ENCODE measurements at places on chromosomes 7 and 10. TPM values are rescaled to one million over a fixed set of nuclear protein-coding genes. Genes with fewer than 3 reads are reported as not detected.

DNA sequence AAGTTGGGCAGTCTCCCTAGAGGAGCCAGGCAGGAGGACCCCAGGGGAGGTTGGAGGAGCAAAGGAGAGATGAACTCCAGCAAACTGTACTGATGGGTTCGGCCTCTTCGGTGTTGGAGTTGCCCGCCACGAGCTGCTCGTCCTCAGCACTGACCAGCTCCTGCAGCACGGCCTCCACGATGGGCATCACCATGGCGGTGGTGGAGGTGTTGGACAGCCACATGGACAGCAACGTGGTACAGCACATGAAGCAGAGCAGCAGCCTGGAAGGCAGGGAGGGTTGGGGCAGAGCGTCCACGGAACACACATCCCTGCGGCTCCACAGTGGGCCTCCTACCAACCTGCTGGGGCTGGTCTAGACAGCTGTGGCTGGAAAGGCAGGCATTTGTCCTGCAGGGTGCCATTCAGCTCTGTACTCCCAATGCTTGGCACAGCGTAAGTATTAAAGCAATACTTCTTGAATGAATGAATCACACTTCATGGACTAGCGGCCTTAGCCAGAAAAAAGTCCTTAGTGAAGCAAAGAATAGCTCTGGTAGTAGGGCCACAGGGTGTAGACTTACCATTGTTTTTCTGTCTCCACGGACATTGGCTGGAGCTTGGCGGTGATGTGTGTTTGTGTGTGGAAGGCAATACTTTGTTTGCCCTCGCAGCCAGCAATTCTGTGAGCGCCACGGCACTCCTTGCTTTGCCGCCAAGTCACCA is 21.8 kb downstream of the SLC13A4 start:
- no peaks in the 10 kb centered on the region for H3K27me3 ChIP-seq
- no peak overlapping the region for H3K27ac ChIP-seq
- H3K4me3 ChIP-seq = no peak overlapping the region

- no peaks in the 10 kb centered on the region for H3K36me3 ChIP-seq
- H3K4me3 ChIP-seq = no peak overlapping the region
- no peak overlapping the region for H3K27ac ChIP-seq
- no peaks in the 10 kb centered on the region for H3K4me1 ChIP-seq
These were observed 1277.1 kb downstream of the GATA3 start for GRCh38 chr10:9331583-9332008.

Gene TAS2R4
- 0.73 TPM for total RNA-seq

Gene VPS37D
- 0.40 TPM for total RNA-seq

GRCh38 chr10:92550924-92551323 is 23.0 kb downstream of the IDE start:
- H3K36me3 ChIP-seq = peaks cover 44% of the 10 kb centered on the region
- H3K27me3 ChIP-seq = no peaks in the 10 kb centered on the region
- H3K4me3 ChIP-seq = no peak overlapping the region
- H3K4me1 ChIP-seq = peaks cover 1% of the 10 kb centered on the region
- no peak overlapping the region for H3K27ac ChIP-seq

DNA sequence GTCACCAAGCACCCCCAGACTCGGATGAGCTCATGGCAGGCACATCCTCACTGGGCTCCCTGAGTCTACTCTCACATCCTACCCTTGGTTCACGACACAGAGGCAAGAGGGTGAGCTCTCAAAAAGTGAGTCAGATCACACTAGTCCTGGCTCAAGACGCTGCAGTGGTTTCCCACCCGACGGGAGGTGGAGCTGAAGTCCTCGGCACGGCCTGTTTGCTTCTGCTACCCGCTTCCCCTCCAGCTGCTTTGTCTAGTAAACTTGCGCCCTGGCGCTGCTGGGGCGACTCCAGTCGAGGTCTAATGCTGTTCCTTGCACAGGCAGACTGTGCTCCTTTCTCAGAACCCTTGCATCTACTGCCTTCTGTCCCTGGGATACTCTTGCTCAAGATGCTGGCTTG is 13.5 kb upstream of the SFMBT2 start:
- peaks cover 5% of the 10 kb centered on the region for H3K4me1 ChIP-seq
- H3K27me3 ChIP-seq = peaks cover 31% of the 10 kb centered on the region
- DNase-seq = peak; percentile 38
- no peaks in the 10 kb centered on the region for H3K36me3 ChIP-seq
- H3K27ac ChIP-seq = no peak overlapping the region
- H3K4me3 ChIP-seq = no peak overlapping the region

- no peaks in the 10 kb centered on the region for H3K27me3 ChIP-seq
- peaks cover 62% of the 10 kb centered on the region for H3K36me3 ChIP-seq
- DNase-seq = no peak
- H3K4me1 ChIP-seq = no peaks in the 10 kb centered on the region
- no peak overlapping the region for H3K27ac ChIP-seq
- no peak overlapping the region for H3K4me3 ChIP-seq
These were observed 116.5 kb downstream of the SVOPL start for GRCh38 chr7:138584696-138585095.

- no peak overlapping the region for H3K27ac ChIP-seq
- peaks cover 30% of the 10 kb centered on the region for H3K36me3 ChIP-seq
- no peaks in the 10 kb centered on the region for H3K4me1 ChIP-seq
- no peak overlapping the region for H3K4me3 ChIP-seq
- H3K27me3 ChIP-seq = no peaks in the 10 kb centered on the region
These were observed 13.9 kb downstream of the FIGNL1 start for GRCh38 chr7:50436133-50436806.

Gene RNF133
- total RNA-seq = not detected

Gene CHN2
- total RNA-seq = 6.8 TPM

GRCh38 chr7:87506246-87507180 is 31.0 kb upstream of the ABCB4 start:
- H3K27me3 ChIP-seq = no peaks in the 10 kb centered on the region
- DNase-seq = no peak
- H3K36me3 ChIP-seq = no peaks in the 10 kb centered on the region
- H3K4me3 ChIP-seq = no peak overlapping the region
- no peak overlapping the region for H3K27ac ChIP-seq

GRCh38 chr10:76433161-76434005 is 1002.0 kb downstream of the LRMDA start:
- H3K36me3 ChIP-seq = no peaks in the 10 kb centered on the region
- H3K27me3 ChIP-seq = no peaks in the 10 kb centered on the region
- H3K27ac ChIP-seq = no peak overlapping the region
- no peak for DNase-seq
- H3K4me1 ChIP-seq = no peaks in the 10 kb centered on the region

DNA sequence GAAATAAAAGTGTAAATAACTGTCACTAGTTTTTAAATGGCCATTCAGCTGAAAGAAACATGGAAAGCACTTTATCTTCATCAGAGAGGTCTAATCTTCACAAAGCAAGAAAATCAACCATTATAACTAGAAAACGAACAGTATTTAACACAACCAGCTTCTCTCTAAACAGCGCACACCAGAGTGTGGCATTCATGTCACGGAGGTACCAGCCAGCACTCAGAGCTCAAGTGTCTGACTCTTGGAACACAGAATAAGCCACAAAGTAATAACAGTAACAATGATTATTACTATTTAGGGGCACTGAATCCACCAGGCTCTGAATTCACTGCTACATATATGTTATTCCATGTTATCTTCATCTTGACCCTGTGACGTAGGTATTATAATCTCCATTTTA is 60.1 kb downstream of the IFIT5 start:
- H3K36me3 ChIP-seq = no peaks in the 10 kb centered on the region
- peaks cover 14% of the 10 kb centered on the region for H3K27me3 ChIP-seq
- H3K4me1 ChIP-seq = peaks cover 6% of the 10 kb centered on the region
- no peak for DNase-seq

- no peaks in the 10 kb centered on the region for H3K27me3 ChIP-seq
- peaks cover 50% of the 10 kb centered on the region for H3K36me3 ChIP-seq
- no peak for DNase-seq
- H3K4me1 ChIP-seq = peaks cover 81% of the 10 kb centered on the region
These were observed 86.0 kb downstream of the RTKN2 start for GRCh38 chr10:62182595-62182994.

GRCh38 chr7:70053421-70053820 is 455.1 kb downstream of the AUTS2 start:
- no peaks in the 10 kb centered on the region for H3K4me1 ChIP-seq
- no peak overlapping the region for H3K4me3 ChIP-seq
- no peaks in the 10 kb centered on the region for H3K27me3 ChIP-seq

DNA sequence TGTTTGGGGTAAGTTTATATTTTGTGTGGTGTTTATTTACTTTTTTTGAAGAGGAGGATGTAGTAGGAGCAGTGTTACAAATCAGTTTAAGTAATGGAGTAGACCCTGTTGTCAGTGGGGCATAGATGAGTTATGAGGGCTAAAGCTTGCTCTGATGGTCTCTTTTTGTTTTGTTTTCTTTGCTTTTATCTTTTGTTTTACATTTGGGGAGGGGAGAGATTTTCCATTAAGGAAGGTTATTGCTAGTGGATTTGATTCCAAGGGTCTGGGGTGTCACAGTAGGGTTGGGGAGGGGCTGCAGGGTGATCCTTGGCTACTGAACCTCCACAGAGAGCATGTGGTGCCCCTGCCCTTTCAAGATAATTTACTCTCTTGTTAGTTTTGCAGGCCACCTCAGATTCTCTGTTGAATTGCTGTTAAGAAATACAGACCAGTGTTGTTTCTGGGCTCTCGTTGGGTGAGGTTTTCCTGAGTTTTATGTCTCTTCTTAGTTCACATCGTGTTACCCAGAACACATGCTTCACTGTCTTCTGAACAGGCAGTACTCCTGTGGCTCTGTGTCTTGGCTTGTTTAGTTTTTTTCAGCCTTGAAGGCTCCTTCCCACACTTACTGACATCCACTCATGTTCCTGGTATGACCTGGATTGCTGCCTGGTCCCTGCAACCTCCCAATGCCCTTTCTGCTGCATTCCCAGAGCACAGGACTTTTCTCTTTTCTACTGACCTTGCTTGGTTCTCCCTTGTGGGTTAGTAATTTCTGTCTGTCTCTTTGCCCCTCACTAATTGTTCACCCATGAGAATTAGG is 4.2 kb downstream of the KIFBP start:
- peaks cover 15% of the 10 kb centered on the region for H3K36me3 ChIP-seq
- no peaks in the 10 kb centered on the region for H3K27me3 ChIP-seq
- no peak overlapping the region for H3K27ac ChIP-seq

DNA sequence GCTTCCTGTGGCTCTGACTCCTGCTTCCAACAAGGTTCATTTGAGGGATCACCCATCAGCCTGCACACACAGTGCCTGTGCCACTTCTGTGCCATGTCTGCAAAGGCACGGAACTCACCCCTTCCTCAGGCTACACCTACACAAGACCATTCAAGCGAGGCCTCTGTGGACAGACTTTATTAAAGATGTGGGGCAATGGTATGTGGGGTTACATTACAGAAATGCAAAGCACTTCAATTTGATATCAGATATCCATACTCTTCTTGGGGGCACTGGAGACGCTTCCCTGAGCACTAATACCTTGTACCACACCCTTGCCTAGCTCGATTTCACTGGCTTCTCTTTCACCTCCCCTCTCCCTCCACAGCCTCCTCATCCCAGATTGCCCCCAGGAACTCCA is 84.4 kb upstream of the FGL2 start:
- DNase-seq = no peak
- H3K36me3 ChIP-seq = peaks cover 6% of the 10 kb centered on the region
- H3K4me3 ChIP-seq = no peak overlapping the region
- H3K4me1 ChIP-seq = no peaks in the 10 kb centered on the region

Gene RBP3
- not detected for total RNA-seq

Gene ITGB8
- total RNA-seq = not detected

DNA sequence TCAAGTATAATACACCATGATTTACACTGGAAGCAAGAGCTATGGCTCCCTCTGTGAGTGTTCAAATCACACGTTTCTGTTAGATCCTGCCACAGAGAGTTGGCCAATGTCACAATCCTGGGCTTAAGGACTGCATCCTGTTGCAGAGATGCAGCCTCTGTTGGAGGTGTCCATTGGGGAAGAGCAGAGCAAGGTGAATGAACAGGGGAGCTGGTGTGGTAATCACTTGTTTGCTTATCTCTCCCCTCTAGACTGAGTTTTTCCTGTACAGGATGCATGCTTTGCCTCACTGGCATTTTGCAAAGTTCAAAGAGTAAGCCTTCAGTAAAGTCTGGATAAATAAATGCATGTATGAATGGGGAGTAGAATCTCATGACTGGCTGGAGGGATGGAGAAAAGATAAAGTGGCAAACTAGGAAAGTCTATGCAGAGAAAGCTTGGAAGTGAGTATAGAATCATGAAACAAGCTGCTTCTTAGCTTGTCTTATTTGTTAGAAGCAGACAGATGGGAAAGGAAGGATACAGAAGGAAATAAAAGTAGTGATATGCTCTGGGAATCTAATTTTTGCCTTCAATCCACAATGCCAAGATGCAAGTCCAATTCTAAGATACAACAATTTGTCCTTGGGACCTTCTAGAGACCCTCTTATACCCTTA is 605.9 kb downstream of the KCNMA1 start:
- H3K4me3 ChIP-seq = no peak overlapping the region
- H3K27me3 ChIP-seq = no peaks in the 10 kb centered on the region
- H3K27ac ChIP-seq = no peak overlapping the region
- no peaks in the 10 kb centered on the region for H3K36me3 ChIP-seq

Gene AHCYL2
- 21.0 TPM for total RNA-seq

- H3K27me3 ChIP-seq = no peaks in the 10 kb centered on the region
- H3K4me1 ChIP-seq = no peaks in the 10 kb centered on the region
- no peak overlapping the region for H3K27ac ChIP-seq
- H3K36me3 ChIP-seq = no peaks in the 10 kb centered on the region
- no peak overlapping the region for H3K4me3 ChIP-seq
These were observed 71.1 kb upstream of the ADGRA1 start for GRCh38 chr10:133016493-133017202.

GRCh38 chr7:44172352-44172751 is 16.9 kb downstream of the GCK start:
- H3K27ac ChIP-seq = no peak overlapping the region
- H3K36me3 ChIP-seq = no peaks in the 10 kb centered on the region
- DNase-seq = no peak

GRCh38 chr10:21364196-21365114 is 161.0 kb downstream of the SKIDA1 start:
- H3K36me3 ChIP-seq = no peaks in the 10 kb centered on the region
- H3K27ac ChIP-seq = no peak overlapping the region
- H3K4me1 ChIP-seq = no peaks in the 10 kb centered on the region

Gene SUN3
- not detected for total RNA-seq

Gene ACSL5
- total RNA-seq = 55.1 TPM

- DNase-seq = no peak
- no peak overlapping the region for H3K27ac ChIP-seq
- H3K36me3 ChIP-seq = no peaks in the 10 kb centered on the region
- no peak overlapping the region for H3K4me3 ChIP-seq
- H3K27me3 ChIP-seq = no peaks in the 10 kb centered on the region
- H3K4me1 ChIP-seq = no peaks in the 10 kb centered on the region
These were observed 173.5 kb downstream of the KCNMA1 start for GRCh38 chr10:77463967-77464745.

Gene FGFBP3
- 1.3 TPM for total RNA-seq

Gene MTERF1
- 15.6 TPM for total RNA-seq

Gene MRLN
- total RNA-seq = not detected

- H3K27ac ChIP-seq = no peak overlapping the region
- no peaks in the 10 kb centered on the region for H3K27me3 ChIP-seq
- DNase-seq = no peak
- H3K4me1 ChIP-seq = peaks cover 15% of the 10 kb centered on the region
These were observed 12.7 kb downstream of the IKZF5 start for GRCh38 chr10:122995936-122996335.

- no peak overlapping the region for H3K27ac ChIP-seq
- peaks cover 12% of the 10 kb centered on the region for H3K4me1 ChIP-seq
- no peak overlapping the region for H3K4me3 ChIP-seq
- no peaks in the 10 kb centered on the region for H3K27me3 ChIP-seq
- no peaks in the 10 kb centered on the region for H3K36me3 ChIP-seq
- DNase-seq = no peak
These were observed 34.1 kb upstream of the PDCD4 start for GRCh38 chr10:110837418-110838171.

Gene LBX1
- total RNA-seq = not detected

- no peak overlapping the region for H3K27ac ChIP-seq
- peaks cover 8% of the 10 kb centered on the region for H3K27me3 ChIP-seq
- H3K4me1 ChIP-seq = no peaks in the 10 kb centered on the region
- H3K4me3 ChIP-seq = no peak overlapping the region
- no peaks in the 10 kb centered on the region for H3K36me3 ChIP-seq
These were observed 70.1 kb upstream of the HECW1 start for GRCh38 chr7:43042302-43042701.
